Hindlimb muscle (tissue), 1 donor: ENCODE measurements at places on chromosomes 1 and 21.

DNA sequence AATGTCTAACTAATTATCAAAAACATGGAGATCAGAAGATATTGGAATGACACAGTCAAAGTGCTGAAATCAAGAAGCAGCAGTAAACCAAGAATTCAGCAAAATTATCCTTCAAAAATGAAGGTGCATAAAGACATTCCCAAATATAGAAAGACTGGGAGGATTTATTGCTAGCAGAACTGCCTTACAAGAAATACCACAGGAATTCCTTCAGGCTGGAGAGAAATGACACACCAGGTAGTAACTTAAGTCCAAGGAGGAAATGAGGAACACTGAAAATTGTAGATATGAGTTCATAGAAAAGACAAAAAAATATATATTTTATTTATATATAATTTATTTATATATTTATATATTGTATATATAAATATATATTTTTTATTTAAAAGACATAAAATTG lies 217.2 kb downstream of the RPS6KC1 start:
- no peak for DNase-seq

DNA sequence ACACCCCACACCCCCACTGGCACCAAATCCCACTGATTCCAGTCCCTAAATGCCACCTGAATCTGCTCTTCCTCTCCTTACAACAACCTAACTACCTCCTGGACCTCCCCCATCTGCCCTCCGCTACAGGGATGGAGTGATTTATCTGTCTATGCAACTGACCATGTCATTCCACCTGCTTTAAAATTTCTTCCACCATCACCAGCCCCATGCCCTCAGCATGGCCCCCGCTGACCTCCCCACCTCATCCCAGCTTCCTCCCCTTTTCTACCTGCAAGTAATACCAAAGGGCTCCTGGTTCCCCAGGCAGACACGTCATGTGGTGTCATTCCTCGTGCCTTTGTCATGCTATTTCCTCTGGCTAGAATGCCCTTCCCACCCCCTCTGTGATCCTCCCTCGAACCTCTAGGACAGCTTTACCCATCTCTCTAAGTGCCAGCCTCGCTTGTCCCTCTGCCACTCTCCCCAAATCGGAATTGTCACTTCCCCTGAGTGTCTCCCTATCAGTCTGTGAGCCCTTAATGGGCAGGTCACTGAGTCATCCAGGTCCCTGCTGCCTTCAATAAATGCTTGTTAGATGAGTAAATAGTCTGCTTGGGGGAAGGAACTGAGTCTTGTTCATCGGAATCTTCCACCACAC lies 3.7 kb downstream of the GJB4 start:
- no peak for DNase-seq

- no peak for DNase-seq
These were observed 102.5 kb upstream of the ATP1B1 start for GRCh38 chr1:169003864-169004516.

- DNase-seq: no peak
These were observed 845.5 kb upstream of the ADGRL4 start for GRCh38 chr1:79852004-79852403.

- no peak for DNase-seq
These were observed 253.0 kb downstream of the FGGY start for GRCh38 chr1:59549903-59550302.
